Chondrocyte (in vitro differentiated cells): ENCODE measurements at places on chromosomes 16 and 17.

DNA sequence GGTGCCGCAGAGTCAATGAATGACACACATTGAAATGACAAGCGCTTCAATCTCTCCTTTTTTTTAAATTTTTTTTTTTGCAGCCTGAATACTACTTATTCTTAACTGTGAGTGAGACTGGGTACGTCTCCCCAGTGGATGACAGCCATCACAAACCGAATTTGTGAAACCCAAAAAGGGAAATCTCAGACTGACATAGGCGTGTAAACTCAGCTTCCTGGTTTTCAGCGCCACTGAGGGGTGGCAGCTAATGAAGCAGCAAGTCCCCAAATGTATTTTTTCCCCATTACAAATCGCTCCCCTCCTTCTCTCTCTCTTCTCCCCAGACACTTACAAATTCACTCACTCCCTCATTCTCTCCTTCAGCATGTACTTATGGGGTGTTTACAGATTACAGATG, 196.0 kb downstream of the MAF start:
- DNase-seq = no peak

DNA sequence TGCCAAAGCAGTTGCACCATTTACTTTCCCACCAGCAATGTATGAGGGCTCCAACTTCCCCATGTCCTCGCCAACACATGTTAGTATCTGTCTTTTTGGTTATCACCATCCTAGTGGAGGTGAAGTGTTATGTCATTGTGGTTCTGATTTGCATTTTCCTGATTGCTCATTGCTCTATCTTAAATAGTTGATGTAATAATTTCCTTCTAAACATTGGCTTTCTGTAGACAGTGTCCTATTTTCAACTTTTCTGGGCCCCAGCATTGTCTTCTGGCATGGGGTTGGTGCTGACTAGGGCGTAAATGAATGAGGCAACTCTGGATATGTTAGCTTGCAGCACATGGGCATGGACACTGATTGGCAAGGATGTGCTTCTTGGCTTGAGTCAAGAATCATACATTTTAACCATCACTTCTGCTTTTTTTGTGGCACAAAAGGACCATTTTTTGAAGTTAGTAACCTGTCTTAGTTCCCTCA, 25.1 kb downstream of the PLCG2 start:
- no peak for DNase-seq

DNA sequence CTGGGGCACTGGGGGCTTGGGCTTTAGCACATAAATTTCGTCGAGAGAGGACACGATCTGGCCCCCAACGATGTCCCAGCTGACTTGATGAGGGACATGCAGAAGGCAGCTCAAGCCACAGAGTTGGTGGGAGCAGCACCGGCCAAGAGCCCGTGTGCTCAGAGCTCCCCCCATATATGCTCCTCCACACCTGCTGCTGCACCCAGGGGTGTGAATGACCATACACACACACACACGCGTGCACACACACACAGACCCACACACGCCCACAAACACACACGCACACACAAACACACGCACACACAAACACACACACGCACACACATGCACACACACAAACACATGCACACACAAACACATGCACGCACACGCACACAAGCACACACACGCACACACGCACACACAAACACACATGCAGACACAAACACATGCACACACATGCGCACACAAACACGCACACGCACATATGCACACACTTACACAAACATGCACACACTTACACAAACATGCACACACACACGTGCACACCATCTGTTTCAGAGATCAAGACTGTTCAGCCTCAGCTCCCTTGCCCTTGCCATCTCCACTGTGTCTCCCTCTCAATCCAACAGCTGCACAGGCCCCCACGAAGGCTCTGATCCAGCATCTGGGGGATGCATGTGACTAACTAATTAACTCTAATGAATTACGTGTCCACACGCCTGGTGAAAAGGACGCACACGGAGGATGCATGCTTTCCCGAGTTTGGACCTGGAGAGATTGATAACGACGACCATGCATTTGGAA, 85.6 kb upstream of the TNRC6C start:
- DNase-seq = peak; percentile 38

GRCh38 chr17:50946223-50946890, 80.2 kb upstream of the TOB1 start:
- peak; percentile 68 for DNase-seq

DNA sequence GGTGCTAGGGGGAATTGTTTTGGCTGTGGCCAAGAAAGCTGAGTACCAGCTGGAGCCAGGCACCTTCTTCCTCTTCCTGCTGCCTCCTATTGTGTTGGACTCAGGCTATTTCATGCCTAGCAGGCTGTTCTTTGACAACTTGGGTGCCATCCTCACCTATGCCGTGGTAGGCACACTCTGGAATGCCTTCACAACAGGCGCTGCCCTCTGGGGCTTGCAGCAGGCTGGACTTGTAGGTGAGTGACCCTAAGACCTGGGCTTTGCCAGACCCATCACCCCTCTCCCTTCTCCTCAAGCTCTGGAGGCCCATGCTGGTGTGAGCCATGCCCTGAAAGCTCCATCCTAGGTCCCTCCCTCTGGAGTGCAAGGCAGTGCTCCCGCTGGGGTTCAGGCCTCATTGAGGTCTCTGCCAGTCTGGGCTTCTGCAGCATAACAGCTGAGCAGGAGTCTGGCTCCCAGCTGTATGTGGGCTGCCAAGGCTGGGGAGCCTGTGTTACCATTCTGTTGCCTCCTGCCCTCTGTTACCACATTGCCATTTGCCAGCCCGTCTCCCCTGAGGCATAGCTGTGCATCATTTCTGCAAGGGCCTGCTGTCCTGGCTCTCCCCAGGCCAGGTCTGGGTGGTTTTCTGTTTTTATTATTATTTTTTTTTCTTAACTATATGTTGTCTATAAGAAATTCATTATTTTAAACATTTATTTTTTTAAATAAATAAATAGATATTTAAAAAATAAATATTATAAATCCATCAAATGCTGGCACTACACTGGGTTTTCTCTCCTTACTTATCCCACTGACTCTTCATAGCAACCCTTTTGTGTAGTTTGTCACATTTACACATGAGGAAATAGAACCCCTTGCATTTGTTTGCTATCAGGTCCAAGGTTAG, 4.1 kb downstream of the SLC9A5 start:
- peak; percentile 57 for DNase-seq

DNA sequence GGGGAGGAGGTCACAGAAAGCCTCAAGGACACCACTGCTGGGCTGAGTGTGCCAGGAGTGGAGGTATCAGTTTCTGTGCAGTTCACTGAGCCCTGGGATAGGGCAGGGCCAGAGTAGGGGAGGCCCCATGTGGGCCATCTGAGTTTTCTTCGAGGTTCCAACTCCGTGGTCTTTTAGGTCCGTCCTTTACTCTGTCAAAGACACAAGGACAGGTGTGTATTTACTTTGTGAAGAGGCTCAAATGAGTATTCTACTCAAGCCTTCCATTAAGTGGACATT, 59.5 kb downstream of the USP22 start:
- no peak for DNase-seq

DNA sequence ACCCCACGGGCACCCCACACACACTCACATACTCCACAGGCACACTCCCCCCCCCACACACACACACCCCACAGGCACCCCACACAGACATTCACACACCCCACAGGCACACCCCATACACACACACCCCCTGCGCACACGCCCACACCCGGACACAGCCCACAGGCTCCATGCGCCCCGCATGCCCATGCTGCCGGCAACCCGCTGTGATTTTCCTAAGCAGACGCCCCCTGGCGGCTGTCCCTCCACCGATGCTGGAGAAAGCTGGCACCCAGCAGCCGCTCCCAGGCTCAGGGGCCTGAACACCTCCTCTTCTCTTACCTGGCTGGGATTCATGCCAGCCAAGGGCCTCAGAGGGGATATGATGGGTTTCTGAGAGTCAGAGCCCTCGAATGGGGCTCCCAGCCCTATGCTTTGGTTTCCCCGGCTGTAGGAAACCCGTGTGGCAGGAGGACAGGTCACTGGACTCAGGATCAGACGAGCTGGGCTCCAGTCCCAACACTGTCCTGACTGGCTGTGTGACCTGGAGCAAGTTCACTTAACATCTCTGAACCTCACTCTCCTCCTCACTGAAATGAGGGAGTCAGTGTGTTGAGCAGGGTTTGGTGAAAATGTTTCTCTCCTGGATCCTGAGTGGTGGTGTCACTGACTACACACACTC, 19.6 kb upstream of the TNFRSF13B start:
- DNase-seq = no peak

DNA sequence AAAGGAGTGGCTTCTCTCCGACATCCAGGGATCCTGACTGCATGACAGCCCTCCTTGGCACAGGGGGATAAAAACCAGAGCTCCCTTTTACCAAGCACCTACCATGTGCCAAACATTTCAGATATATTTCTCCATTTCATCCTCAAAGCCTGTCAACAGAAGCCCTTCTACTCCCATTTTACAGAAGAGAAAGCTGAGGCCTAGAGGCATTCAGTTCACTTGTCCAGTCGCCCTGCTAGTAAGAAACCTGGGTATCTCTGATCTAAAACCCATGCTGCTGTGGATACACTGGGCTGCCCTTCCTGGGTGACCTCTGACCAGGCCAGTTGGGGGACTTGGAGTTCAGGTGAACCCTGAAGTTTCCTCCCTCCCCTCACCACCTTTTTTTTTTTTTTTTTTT, 5.9 kb upstream of the FDXR start:
- no peak for DNase-seq

DNA sequence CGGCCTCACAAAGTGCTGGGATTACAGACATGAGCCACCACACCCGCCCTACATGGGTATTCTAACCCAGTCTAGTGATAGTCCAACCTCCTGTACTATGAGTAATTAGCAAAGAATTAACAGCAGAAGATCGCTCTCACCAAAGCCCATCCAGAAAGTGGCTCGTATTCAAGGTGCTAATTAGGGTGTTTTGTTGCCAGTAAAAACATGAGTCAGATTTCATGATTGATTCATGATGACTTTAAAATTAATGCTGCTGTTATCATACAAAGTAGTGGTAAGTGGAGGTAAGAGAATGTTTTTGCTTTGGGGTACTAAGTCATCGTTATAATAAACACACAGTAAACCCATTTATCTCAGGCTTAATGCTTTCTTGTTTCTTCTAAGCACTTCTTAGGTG, 428.8 kb downstream of the WWOX start:
- no peak for DNase-seq

- no peak for DNase-seq
Observed at GRCh38 chr17:48630009-48630924, 4.1 kb upstream of the HOXB9 start.

GRCh38 chr16:15948532-15949209, 745 bp upstream of the ABCC1 start:
- peak; percentile 21 for DNase-seq
